GM04504 (cell line): ENCODE measurements at places on chromosomes 16 and 17.

DNA sequence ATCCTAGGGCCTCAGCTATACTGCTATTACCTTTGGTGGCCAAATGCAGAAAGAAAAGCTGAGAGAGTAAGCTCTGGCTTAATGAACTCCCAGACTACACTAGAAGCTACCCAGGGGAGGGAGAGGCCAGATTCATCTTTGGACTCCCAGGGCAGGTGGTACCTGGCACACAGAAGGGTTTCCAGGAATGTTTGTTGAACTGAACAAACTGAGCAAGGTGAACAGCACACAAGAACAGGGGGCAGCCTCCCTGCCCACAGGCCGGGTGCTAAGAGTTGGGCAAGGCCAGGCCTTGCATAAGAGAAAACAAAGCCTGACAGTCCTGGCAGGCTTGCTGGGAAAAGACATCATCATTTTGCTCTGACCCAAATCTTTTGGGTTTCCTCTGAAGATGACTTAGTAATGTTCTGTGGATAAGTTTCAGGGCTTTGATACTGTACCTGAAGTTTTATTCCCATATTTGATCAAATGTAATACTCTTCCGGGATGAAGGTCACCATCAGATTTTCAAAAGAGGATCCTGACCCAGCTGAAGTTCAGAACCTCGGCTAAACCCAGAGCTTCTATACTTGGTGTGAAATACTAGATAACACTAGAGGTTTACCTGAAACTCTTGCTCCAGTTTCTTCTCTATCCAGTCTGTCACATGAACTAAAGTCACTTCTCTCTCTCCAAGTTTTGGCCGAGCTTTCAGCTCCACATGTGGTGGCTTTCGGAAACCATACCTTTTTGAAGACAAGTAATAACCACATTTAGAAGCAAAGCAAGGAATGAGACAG, 20.5 kb upstream of the ERN1 start:
- DNase-seq = no peak

DNA sequence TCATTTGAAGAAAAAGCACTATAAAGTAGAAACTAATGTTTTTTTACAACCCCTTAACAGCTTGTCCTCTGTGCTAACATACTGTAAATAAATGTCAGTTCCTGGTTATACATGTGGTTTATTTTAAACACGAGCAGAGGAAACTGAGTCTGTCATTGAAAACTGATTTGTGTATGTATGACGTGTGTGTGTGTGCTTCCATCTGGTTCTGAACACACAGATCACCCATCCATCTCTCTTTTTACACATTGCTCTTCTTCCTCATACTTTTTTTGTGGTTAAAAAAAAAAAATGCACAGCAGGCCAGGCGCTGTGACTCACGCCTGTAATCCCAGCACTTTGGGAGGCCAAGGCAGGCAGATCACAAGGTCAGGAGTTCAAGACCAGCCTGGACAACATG, 49.5 kb downstream of the ZNF423 start:
- DNase-seq = no peak

- peak; percentile 50 for DNase-seq
These were observed 5.2 kb downstream of the PECAM1 start for GRCh38 chr17:64385187-64386083.

- DNase-seq = no peak
These were observed 193.6 kb downstream of the CPPED1 start for GRCh38 chr16:12609937-12610699.

GRCh38 chr17:47279062-47279801, 25.6 kb downstream of the ITGB3 start:
- peak; percentile 97 for DNase-seq

GRCh38 chr17:67931227-67931626, 65.0 kb downstream of the C17orf58 start:
- DNase-seq = no peak

- no peak for DNase-seq
These were observed 15.2 kb downstream of the SOCS3 start for GRCh38 chr17:78344666-78345065.

- DNase-seq = no peak
These were observed 495.4 kb downstream of the TOX3 start for GRCh38 chr16:52051414-52052172.

- DNase-seq = no peak
These were observed 8.7 kb upstream of the ADGRG1 start for GRCh38 chr16:57619606-57620334.

- no peak for DNase-seq
These were observed 17.0 kb upstream of the THAP11 start for GRCh38 chr16:67825119-67825518.

DNA sequence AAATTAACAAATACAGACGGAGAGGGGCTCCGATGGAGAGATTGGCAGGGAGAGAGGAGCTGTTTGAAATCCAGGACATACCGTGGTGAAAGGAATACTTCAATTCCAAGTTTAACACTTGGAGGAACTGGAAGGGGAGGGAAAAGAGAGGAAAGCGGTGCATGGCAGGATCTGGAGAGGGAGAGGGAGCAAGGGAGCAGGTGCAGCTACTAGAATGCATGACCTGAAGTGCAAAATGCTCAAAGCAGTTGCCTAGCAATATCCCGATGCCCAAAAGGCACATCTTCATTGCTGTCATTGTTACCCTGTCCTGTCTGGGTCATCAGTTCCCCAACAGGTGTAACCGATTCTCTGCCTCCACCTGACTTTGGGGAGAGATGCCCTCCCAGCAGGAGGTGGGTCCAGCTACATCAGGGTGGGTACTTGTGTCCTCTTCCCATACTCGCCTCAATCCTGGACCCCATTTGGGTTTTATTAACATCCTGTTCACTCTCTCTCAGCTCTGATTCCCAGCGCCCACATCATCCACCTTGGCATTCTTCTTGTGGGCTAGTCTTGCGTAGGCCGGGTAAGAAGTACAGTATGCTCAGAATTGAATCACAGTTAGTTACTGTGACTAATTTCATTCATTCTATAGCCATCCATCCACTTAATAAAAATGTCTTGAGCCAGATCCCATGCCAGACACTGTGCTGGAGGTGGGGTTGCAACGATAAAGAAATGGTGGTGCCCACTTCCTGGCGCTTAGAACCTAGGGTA, 37.4 kb upstream of the EMP2 start:
- DNase-seq = no peak

- DNase-seq = no peak
These were observed 12.0 kb downstream of the MILR1 start for GRCh38 chr17:64460955-64461354.

GRCh38 chr17:9987779-9988585, 82.9 kb upstream of the RCVRN start:
- no peak for DNase-seq

DNA sequence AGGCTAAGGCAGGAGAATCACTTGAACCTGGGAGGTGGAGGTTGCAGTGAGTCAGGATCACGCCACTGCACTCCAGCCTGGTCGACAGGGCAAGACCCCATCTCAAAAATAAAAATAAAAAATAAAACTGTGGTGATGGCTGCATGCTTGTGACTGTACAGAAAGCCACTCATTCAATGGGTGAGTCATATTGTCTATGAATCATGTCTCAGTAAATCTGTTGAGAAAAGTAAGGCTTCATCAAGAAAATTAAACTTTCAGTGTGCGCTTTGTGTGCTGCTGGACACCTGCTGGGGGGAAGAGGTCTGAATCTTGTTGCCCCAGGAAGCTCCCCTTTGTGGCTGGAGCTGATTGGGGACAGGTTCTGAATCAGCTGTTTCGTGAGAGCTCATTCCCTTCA, 11.3 kb downstream of the NUBP1 start:
- no peak for DNase-seq

- no peak for DNase-seq
These were observed 504 bp downstream of the MAZ start for GRCh38 chr16:29806641-29807425.

DNA sequence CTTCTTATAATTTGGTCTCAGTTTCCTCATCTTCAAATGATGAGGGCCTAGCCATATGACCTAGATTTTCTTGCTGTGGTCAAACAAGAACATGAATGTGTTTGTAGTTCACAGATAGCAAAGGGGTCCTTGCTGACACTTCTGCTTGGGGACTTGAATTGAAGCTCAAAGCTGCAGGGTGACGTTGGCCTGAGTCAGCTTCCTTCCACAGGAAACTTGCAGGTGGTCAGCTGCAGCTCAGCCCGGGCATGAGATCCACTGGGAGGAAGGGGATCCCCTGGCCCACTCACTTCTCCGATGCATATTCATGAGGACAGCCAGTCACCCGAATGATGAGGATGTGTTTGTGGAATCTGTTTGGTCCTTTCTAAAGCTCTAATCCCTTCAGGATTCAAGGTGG, 42.6 kb upstream of the AXIN2 start:
- no peak for DNase-seq

DNA sequence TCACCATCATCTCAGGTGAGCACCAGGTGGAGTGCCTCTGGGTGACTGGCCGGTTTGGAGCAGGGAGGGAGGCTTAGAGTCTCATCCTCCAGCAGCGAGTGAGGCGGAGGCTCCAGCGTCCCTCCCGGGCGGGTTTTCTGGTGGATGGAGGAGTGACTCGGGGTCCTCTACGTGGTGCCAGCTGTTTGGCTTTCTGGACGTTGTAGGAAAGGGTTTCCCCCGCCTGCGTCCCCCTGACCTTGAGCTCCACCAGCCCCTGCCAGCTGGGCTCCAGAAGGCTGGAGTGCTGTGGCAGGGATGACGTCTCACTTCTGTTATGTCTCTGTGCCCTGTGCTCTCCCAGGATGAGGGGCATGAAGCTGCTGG, 522 bp downstream of the DNASE1 start:
- DNase-seq = no peak

DNA sequence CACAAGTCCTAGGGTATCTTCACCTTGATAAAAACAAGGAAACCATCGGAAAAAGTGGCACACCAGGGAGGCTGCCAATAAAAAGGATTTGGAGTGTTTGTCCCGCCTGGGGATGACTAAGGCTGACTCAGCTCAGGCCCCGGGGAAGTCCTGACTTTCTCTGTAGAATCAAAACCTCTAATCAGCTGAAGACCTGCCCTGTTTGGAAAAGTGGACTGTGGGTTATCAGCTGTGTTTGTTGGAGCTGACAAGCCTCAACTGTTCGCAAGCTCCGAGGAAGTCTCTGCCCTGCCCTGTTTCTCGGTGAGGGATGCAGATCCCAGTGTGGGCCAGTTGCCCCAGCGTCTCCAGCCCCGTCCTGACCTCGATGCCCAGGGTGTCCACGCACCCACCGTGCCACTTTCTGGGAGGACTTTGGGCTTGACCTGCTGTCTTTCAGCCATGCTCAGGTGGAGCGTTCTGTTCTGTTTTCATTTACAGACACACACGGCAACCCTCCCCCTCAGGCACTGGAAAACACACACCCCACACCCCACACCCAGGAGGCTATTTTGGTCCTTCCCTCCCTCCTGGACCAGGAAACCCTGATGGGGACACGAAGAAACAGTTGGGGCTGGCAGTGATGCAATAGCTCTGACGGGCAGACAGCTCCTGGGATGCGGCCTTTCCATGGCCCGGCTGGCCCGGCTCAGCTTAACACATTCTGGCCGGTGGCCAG, 27.6 kb upstream of the PITPNA start:
- peak; percentile 66 for DNase-seq

DNA sequence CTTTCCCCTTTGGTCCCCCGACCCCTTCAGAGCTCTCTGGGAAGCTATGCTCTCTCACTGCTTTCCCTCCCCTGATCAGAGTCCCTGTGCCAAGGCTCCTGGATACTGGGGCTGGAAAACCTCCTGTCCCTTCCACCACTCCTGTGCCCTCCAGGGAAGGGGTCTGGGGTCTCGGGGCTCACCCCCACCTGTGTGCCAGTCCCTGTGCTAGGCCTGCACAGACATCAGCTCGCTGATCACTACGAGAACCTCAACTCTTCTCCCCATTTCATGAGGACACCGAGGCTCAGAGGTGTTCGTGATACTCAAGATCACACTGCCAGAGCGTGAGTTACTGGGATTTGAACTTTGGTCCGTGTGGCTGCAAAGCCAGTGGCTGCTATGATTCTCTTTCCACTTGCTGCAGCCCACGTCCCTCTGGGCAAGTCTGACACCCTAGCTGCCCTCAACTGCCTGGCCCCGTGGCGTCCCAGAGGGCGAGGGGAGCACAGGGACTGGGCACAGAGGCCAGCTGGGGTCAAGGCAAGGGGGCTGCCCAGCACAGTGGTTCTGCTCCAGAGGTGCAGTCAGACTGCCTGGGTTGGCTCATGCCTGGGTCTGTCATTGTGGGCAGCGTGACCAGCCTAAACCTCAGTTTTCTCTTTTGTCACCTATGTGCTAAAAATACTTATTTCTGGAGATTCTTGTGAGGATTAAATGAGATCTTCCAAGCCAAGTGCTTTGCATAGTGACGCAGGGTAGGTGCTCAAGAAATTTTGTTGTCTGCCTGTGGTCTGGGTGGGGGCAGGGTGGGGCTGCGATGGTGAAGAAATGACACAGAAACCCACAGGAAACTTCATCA, 43.8 kb upstream of the TOB1 start:
- DNase-seq = no peak
